ENCODE measurements at places on chromosomes 7 and 10. TPM values are rescaled to one million over a fixed set of nuclear protein-coding genes. Genes with fewer than 3 reads are reported as not detected.

The WNT16 gene
- total RNA-seq = 12.0 TPM

The CLDN3 gene
- total RNA-seq = not detected

The TRIM50 gene
- total RNA-seq = not detected

The FANK1 gene
- total RNA-seq = 19.1 TPM

The POLR3A gene
- 15.3 TPM for total RNA-seq

The CDNF gene
- 0.50 TPM for total RNA-seq

The GPR37 gene
- total RNA-seq = 38.8 TPM

The BAMBI gene
- total RNA-seq = 44.9 TPM

The RSPH10B gene
- 4.7 TPM for total RNA-seq

The NT5C2 gene
- total RNA-seq = 89.2 TPM

The EPO gene
- total RNA-seq = 0.28 TPM

The GNAI1 gene
- 66.3 TPM for total RNA-seq

The CCL24 gene
- not detected for total RNA-seq

The ZC3HAV1 gene
- 23.3 TPM for total RNA-seq

The SPAG6 gene
- 4.5 TPM for total RNA-seq

The TMEM273 gene
- 10.9 TPM for total RNA-seq

The CALML5 gene
- not detected for total RNA-seq

The HABP2 gene
- total RNA-seq = 0.11 TPM

The SPDYE17 gene
- not detected for total RNA-seq

The GHRHR gene
- 4.4 TPM for total RNA-seq

Data from spinal cord (tissue), 10 donors.